HT1080 (cell line): ENCODE measurements at places on chromosomes 1 and 21.

DNA sequence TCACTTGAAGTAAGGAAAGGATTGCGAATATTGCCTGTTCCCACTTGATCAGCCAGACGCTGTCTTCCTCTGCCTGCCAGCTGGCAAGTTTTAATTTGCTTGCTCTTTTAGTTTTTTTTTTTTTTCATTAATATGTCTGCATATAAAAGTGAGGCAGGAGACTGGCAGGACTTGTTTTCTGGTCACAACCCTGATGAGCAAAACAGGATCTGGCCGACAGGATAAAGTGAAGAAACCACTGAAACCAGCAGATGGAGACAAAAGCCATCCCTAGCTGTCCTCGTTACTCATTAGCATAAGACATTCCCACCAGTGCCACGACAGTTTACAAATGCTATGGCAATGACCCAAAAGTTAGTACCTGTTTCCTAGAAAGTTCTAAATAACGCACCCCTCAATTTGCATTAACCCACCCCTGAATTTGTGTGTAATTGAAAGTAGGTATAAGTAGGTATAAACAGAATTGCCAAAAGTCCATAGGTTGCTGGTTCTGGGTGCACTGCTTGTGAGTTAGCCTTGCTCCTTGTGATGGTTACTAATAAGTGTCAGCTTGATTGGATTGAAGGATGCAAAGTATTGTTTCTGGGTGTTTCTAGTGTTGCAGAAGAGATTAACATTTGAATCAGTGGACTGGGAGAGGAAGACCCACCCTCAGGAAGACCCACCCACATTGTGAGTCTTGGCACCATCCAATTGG is 60.8 kb downstream of the ZNF684 start:
- peak; percentile 40 for DNase-seq

DNA sequence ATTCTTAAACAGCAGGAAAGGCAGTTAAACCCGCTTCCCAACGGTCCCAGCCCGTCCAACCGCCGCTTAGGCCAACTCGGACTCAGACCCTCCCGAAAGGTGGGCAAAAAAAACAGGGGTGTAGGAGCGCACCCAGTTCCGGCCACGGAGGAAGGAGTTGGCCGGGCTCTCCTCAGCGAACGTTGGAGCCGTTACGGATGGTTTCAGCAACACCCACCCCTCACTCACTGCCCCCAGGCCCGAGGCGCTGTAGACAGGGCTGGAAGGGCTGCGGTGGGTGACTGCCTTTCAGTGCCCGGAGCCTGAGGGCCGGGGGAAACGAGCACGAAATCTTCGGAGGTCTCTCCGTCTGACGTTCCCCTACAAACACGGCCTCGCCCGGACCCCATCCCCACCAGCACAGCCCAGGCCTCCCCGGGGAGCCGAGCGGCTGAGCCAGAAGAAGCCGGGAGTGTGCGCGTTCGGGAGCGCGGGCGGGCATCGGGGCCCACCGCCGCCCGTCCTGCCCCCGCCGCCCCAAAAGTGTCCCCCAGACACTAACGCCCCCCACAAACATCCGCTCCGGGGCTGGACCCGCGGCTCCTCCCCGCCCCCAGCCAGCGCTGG is 1.3 kb downstream of the KDM5B start:
- no peak for DNase-seq

DNA sequence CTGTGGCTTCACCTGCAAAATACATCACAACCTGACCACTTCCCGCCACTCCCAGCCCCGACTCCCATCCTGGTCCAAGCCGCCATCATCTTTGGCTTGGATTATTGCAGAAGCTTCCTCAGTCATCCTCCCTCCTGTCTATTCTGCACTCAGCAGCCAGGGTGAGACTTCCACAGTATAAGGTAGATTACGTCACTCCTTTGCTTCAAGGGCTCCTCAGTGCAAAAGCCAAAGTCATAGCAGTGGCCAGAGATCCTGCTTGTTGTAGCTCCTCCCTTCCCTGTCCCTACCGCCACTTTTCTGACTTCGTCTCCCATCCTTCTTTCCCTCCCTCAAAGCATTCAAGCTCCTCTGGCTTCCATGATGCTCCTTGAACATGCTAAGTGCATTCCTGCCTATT is 152.8 kb downstream of the GRIK3 start:
- no peak for DNase-seq

- no peak for DNase-seq
Observed at GRCh38 chr1:165573787-165574186, 30.0 kb downstream of the LRRC52 start.

- DNase-seq, result no peak
Observed at GRCh38 chr1:160011781-160012180, 20.0 kb downstream of the PIGM start.

DNA sequence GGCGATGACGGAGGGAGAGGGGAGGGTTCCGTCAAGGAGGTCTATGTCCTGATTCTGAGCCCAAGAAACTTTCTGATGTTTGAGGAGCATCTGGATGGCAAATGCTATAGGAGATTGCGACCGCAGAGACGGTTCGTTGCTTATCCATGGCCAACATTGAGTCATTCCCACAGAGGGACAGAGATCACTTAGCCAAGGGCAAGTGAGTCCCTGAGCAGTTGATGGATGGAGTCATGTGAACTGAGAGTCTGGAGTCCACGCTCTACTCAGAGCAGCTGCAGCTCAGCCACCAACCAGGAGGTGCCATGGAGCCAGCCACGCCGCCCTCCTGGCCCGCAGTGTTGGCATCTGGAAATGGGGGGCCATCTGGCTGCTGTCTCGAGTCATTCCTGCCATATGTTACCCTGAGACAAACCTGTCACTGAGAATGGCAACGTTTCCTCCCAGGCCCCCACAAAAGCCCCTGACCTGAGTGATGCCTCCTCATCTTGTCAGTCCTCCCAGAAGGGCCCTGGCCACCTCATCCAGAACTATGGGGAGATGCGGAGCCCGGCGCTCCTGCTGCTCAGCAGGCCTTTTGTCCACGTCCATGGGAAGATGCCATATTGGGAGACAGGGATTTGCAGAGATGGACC is 58.6 kb downstream of the ATP5PO start:
- no peak for DNase-seq

DNA sequence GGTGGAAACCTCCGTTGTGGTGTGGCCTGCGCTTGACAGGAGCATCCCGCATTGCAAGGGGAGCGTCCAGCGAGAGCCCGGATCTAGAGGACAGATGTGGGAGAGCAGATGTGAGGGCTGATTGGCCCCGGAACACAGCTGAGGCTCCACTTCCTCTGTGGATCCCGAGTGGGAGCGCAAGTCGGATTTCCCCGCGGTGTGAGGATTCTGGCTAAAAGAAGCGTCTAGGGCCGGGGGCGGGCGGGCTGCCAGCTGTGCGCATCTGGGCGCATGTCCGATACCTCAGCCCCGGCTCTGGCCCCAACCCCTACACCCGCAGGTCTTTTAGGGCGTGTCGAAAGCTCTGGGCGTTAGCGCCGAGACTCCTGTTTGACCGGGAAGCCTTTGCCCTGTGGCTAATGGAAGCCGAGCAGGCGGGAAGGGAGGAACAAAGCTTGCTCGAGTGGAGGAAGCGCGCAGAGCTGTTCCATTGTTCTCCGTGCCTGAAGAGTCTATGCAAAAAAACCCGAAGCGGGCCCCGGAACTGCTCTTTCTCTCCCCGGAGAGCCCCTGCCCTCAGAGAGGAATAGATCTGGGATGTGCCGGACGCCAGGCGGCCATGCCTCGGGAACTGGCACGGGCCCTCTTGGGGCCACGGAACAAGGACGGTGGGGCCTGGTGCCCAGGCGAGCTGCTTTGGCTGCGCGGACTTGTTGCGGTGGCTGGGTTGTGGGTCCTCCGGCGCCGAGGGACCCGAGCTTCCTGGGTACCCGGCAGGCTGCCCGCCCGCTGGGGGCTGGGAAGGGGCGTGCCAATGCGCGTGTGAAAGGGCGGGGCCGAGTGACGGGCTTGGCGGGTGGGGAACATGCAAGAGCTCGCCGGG is 111.1 kb downstream of the NAV1 start:
- no peak for DNase-seq

DNA sequence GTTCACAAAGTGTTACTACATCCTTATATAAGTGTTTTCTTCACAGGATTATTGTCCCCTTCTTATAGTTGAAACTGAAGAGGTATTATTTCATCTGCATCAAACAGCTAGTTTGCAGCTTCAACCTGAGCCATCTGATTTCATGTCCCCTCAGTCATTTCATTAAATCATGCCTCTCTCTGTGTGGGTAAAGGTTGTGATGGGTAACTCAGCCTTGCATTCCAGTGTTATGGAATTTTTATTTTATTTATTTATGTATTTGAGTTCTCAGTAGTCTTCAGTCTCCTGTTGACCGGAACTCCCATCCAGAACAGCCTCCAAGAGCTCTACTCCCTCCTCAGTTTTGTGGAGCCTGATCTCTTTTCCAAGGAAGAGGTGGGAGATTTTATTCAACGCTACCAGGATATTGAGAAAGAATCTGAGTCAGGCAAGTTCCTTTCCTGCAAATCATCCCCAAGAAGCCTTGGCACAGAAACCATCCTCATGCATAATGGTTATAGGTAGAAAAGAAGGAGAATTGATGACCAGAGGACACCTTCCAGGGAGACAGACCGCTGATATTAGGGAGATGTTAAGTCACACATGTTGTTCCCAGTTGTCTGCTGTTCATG is 21.8 kb downstream of the CHD1L start:
- DNase-seq, result peak; percentile 73

GRCh38 chr1:164587617-164588501 is 28.9 kb downstream of the PBX1 start:
- DNase-seq, result no peak

DNA sequence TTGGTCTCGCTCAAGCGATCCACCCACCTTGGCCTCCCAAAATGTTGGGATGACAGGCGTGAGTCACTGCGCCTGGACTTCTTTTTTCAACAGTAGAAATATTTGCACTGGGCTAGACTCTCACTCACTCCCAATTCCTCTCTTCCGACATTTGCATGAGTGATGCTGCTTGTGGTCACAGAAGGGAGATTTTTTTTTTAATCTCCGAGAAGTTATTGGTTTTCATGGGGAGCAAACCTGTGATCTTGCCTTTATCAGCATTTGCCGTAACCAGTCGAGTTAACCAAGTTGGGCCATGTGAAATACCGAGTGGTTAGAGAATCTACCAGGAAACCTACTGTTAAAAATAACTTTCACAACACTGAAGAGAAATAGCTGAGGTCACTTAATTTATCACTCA is 21.1 kb downstream of the ERG start:
- no peak for DNase-seq

GRCh38 chr1:202688401-202688800 is 21.9 kb downstream of the SYT2 start:
- no peak for DNase-seq

GRCh38 chr1:27724961-27725373 is 794 bp upstream of the FAM76A start:
- DNase-seq, result no peak

- peak; percentile 59 for DNase-seq
Observed at GRCh38 chr1:180231506-180231921, 1.4 kb downstream of the LHX4 start.

GRCh38 chr1:221241592-221241991 is 362.3 kb downstream of the HLX start:
- DNase-seq, result no peak

- DNase-seq, result peak; percentile 26
Observed at GRCh38 chr21:45767071-45768006, 123.8 kb downstream of the PCBP3 start.

DNA sequence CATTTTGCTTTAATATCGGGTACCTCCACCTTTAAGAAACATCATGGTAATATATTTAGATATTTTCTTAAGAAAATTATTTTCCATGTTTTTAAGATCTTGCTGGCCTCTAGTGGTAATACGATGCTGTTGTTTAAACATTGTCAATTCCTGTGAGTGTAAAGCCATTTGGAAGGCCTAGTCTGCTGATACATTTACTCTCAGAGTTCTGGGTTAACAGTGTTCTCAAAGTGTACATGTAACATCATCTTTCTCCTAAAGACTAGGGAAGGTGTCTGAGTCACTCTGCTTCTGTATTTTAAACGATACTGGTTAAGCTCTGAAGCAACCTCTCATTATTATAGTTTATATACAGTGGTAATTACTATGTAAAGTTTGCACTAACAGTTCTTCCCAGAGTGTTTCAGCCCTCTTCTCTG is 189.1 kb downstream of the RASAL2 start:
- peak; percentile 74 for DNase-seq

GRCh38 chr1:15258833-15259621 is 12.0 kb downstream of the FHAD1 start:
- DNase-seq, result no peak

DNA sequence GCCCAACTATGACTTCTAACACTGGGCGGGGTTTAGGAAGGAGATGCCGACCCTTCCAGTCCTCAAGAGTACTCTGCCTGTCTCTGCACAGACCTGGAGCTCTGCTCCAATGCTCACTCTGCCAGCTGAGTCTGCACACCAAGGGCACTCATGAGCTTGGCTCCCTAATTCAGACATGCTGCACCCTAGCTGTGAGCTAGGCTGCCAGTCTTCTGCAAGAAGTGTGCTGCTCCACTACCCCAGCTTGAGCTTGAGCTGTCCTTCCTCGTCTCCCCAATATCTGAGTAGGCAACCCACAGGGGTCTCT is 13.2 kb downstream of the TP53BP2 start:
- no peak for DNase-seq

DNA sequence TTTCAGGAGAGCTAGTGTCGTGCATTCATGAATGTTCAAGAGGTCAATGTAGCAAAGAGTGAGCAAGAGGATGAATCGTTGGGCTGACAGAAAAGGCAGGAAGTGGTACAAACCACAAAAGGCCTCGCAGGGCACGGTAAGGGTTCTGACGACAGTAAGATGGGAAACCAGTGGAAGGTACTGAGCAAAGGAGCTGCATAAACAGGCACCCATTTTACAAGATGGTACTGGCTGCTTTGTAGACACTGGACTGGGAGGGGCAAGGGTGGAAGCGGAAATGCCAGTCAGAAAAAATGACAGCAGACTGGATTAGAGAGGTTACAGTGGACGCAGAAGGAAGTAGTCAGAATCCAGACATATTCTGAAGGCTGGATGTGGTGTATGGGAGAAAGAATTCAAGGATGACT is 123.5 kb downstream of the PTPN14 start:
- peak; percentile 100 for DNase-seq

- DNase-seq, result no peak
Observed at GRCh38 chr1:207363871-207364270, 42.4 kb downstream of the CD55 start.

- peak; percentile 92 for DNase-seq
Observed at GRCh38 chr1:37471345-37472231, 2.8 kb upstream of the ZC3H12A start.

- no peak for DNase-seq
Observed at GRCh38 chr1:229884765-229885164, 182.3 kb upstream of the GALNT2 start.

- DNase-seq, result no peak
Observed at GRCh38 chr1:90726425-90726985, 9.4 kb upstream of the BARHL2 start.

- DNase-seq, result peak; percentile 91
Observed at GRCh38 chr1:24108334-24109165, 3.4 kb downstream of the MYOM3 start.
